OCI-M1 (cell line): ENCODE measurements at places on chromosomes 4 and X.

DNA sequence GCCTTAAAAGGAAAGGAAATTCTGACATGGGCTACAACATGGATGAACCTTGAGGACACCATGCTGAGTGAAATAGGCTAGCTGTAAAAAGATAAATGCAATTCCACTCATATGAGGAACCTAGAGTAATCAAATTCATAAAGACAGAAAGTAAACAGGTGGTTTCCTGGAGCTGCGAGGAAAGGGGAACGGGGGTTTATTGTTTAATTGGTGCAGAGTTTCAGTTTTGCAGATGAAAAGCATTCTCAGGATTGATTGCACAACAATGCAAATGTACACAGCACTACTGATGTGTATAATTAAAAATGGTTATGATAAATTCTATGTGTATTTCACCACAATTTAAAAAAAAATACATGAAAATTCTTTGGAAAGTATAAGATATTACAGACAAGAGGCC, 24.0 kb downstream of the PLRG1 start:
- DNase-seq, result no peak

DNA sequence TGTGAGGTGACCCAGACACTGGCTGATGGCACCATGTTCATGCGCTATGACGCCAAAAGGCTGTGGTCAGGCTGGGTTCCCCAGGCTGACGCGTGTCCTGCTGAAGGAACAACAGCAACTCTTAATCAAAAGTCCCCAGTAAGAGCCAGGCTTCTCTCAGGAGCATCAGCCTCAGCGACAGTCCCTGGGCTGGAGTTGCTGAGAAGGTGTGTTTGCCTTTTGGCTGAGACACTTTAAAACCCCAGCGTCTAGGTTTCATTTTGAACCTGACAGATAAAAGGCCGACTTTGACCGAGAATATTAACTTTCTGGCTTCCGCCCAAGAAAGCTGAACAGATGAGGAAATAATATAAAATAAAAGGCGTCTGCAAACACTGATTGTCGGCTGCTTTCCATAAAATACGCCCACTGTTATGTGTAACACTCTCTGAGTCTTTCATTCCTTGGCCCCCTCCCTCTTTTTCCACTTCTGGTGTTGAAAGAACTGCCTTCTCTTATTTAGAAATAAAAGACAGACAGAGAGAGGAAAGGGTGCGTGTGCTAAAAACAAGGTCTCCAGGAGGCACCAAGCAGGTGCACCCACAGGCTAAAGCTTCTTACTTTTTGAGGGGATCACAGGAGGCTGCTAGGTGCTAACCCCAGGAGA, 373.6 kb downstream of the MID1IP1 start:
- DNase-seq, result peak; percentile 57

DNA sequence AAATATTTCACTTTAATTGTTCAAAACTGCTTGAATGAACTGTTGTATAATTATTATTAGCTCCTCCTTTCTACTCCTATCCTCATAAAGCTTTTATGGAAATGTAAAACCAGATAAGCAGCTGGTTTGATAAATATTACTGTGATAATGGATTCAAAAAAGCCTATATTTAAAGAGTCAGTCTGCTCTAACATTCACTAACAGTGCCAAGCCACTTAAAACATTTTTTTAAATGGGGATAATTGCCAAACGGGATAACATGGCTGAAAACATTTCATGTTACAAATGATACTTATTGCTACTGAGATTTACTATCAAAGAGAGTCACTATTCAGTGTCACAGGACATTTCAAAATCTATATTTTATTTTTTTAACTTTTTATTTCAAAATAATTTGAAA, 17.4 kb downstream of the ARHGAP24 start:
- no peak for DNase-seq

- peak; percentile 70 for DNase-seq
Observed at GRCh38 chr4:98996056-98996764, 689 bp downstream of the METAP1 start.

DNA sequence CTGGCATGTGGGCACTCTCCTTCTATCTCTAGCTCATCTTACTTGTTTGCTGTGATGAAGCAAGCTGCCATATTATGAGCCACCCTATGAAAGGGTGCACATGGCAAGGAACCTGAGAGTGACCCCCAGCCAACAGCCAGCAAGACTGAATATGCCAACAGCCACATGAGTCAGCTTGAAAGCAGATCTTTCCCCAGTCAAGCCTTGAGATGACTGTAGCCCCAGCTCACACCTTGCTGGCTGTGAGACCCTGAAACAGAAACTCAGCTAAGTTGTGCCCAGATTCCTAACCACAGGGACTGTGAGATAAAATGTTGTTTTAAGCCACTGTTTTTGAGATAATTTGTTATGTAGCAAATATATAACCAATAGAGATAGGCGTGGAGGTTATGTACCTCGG, 36.2 kb downstream of the KDM5C start:
- no peak for DNase-seq

DNA sequence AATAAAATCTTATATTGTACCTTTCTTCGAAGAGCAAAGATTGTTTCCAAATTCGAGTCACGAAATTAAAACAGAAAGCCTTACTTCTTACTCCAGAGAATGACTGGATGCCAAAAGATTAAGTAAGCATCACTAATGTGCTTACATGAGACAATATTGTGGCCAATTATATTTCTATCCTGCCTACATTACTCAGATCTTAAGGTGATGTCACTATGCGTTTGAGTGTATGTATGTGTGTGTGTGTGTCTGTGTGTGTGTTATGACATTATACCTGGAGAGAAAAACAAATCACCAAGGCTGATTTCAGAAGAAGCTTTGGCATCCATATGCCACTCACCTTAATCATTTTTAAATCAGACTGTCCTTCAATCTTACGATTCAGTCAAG, 556.3 kb downstream of the PPARGC1A start:
- no peak for DNase-seq

DNA sequence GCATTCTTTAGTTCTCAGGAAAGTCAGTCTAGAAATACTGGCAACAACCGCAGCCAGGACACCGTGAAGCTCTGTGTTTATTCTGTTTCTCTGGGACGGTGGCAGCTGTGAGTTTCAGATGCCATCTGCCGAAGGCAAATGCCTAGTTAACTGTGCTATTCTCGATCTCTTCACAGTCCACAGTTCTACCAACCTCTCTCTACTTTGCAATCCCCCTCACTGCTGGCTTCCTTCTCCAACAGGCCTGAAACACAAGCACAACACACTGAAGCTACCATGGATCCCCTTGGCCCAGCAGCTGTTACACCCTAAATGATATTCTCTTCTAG, 118.8 kb downstream of the ZNF827 start:
- DNase-seq, result no peak

DNA sequence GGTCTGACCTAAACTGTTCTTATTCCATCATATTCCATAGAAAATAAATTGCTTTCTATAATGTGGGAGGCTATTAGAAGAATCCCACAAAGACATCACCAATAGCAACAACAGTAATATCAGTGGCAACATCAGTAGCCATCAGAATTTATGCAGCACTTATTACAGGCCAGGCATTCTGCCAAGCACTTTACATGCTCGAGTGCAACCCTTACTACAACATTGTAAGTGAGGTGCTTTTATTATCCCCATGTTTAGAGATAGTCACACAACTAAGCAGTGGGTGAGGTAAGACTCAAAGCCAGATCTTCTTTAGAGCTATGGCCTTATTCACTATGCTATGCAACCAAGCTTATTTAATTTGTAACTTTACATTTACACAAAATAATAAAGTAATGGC, 317.1 kb upstream of the BMP3 start:
- no peak for DNase-seq

GRCh38 chr4:182257503-182257902, 14.3 kb downstream of the TENM3 start:
- DNase-seq, result no peak

DNA sequence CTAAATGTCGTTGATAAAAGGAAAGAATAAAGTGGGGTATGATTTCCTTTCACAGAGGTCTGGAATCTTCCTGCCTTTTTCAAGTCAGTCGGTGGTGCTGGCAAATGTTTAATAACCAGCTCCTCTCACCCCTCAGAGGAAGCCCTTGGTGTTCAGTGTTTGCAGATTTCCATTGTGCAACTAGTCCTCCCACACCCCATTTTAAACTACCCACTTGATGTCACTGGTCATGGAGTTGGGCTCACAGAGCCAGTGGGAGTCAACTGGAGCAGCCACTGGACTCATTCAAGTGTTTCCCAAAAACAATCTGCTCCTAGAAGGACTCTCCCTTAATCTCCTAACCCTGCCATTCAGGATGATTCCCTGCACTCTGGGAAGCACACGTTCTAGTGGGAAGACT, 149.2 kb downstream of the PTTG2 start:
- no peak for DNase-seq

DNA sequence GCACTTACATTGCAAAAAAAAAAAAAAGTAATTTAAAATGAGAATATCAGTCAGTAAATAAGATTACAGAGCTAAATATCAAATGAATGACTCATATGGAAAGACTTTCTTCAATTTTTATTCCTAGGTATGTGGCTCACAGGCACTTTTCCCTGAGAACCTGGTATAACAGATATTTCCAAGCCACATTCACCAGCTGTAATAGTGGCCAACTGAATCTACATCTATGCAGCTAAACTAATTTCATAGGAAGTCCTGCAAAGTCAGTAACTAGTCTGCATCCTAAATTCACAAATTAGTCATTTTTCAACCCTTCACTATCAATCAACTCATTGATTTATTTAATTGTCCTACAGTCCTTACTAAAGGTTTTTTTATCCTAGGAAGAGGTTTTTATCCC, 5.6 kb downstream of the PDE5A start:
- no peak for DNase-seq

GRCh38 chr4:44662623-44663005, 11.2 kb upstream of the YIPF7 start:
- DNase-seq, result peak; percentile 18

DNA sequence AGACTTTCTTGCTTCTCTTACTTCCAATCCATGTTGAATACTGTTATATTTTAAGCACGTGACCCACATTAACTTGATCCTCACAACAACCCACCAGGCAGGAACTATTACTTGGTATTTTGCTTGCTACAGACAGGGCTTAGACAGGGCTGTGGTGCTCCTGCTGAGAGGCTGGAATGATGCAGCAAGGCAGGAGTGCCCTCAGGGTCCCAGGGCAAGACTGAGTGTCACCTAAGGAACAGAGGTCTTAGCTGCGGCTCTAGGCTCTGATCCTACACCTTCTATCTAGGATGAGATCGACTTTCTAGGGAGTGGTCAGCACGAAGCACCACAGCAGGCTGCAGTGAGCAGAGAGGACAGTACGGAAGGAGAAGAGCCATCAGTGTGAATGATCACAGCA, 20.0 kb downstream of the TAPT1 start:
- DNase-seq, result no peak

GRCh38 chr4:38821739-38822138, 17.1 kb upstream of the TLR1 start:
- DNase-seq, result no peak

GRCh38 chr4:183332447-183332846, 10.2 kb upstream of the CLDN24 start:
- DNase-seq, result no peak

DNA sequence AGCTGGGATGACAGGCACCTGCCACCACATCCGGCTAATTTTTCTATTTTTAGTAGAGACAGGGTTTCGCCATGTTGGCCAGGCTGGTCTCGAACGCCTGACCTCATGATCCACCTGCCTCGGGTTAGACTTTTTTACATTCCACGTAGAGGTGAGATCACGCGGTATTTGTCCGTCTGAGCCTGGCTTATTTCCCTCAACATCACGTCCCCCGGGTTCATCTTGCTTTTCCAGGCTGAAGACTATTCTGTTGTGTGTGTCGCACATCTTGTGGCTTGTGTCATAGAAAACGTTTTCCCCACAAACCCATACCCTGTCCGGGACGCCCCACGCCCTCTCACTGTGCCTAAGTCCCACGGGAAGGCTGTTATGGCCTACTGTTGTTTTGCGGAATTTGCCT, 185.3 kb downstream of the CRLF2 start:
- DNase-seq, result no peak

DNA sequence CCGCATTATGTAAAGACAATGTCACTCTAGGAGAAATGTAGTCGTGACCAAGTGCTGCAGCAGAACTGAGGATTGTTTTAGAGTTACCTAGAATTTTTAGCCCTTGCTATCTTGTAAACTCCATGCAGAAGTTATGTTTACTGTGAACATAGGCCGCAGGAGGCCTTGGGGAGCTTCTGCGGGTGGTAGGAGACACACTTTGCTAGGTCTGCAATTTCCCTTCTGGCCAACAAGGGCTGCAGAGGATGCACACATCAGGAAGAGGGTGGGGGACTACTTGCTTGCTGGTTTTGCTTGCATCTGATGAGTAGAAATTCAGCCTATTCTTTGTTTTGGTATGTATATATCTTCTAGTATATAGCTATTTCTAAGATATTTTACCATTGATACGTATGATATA, 23.1 kb downstream of the BANK1 start:
- no peak for DNase-seq

DNA sequence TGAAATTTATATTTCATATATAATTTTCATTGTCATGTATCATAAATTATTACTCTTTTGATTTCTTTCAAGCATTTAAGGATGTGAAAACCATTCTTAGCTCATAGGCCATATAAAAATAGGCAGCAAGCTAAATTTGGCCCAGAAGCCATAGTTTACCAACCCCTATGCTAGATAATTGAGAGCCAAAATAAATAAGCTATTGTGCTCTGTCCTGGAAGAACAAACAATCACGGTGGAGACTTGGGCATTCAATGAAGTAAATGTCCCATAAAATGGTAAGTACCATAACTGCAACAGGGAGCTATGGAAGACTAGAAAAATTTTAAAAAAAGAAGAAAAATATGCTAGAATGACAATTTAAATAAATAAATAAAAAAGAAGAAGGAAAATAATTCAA, 60.9 kb upstream of the PACRGL start:
- no peak for DNase-seq

- DNase-seq, result peak; percentile 55
Observed at GRCh38 chrX:120302434-120302833, 8.8 kb downstream of the TMEM255A start.

DNA sequence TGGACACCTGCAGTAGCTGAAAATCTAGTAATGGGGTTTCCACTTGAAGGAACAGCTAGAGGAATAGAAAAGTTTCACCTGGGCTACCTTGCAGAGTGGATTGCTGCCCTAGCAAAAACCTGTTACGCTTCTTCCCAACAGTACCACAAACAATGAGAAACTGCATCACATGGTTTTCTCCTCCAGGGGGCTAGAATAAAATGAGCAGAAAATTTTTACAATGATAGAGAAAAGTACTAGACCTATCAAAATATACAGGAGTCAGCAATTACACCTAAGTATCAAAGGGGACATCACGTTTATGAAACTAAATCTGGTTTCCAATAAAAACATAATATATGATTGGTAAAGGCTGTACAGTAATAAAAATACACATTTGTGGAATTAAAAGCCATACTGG, 423.1 kb upstream of the PITX2 start:
- DNase-seq, result peak; percentile 22

GRCh38 chr4:169583563-169583962, 28.8 kb downstream of the NEK1 start:
- no peak for DNase-seq

DNA sequence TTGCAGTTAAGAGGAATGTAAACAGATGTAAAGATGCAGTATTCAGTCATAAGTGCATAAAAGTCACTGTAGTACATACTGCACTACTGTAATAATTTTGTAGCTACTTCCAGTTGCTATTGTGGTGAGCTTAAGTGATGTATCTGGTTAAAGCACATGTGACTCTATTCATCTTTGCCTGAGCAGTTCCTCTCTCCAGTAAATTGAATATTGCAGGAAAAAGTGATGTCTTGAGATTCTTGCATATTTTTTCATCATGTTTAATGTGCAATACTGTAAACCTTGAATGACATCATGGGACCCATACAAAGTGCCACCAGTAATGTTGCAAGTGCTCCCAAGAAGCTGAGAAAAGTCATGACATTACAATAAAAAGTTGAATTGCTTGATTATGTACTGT, 9.6 kb downstream of the UBA6 start:
- peak; percentile 38 for DNase-seq

- peak; percentile 17 for DNase-seq
Observed at GRCh38 chrX:37787423-37787869, 7.6 kb downstream of the CYBB start.
